ENCODE measurements at places on chromosomes 4 and X.

- no peak for DNase-seq
Measured at GRCh38 chr4:181138116-181138515, 1105.1 kb upstream of the TENM3 start.

- no peak for DNase-seq
Measured at GRCh38 chr4:184680698-184681097, 31.2 kb downstream of the PRIMPOL start.

GRCh38 chr4:154566639-154567204 lies 3.9 kb downstream of the FGB start:
- DNase-seq = no peak

DNA sequence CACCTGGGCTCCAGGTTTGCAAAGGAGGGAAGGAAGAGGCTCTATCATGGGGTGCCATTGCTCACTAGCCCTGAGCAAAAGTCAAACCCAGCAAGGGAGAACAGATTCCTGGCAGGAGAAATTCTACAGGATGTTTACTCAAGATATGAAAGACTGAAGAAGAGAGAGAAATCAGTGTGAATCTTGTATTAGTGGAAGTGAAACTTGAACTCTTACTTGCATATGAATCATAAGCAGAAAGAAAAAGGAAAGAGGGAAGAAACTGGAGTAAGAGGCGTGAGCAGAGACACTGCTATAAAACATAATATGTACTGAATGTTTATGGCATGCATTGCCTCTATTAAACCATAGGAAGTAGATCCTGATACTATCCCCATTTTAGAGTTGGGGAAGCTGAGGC lies 60.9 kb downstream of the C4orf46 start:
- no peak for DNase-seq

GRCh38 chr4:113684534-113685091 lies 76.9 kb downstream of the CAMK2D start:
- DNase-seq = no peak

DNA sequence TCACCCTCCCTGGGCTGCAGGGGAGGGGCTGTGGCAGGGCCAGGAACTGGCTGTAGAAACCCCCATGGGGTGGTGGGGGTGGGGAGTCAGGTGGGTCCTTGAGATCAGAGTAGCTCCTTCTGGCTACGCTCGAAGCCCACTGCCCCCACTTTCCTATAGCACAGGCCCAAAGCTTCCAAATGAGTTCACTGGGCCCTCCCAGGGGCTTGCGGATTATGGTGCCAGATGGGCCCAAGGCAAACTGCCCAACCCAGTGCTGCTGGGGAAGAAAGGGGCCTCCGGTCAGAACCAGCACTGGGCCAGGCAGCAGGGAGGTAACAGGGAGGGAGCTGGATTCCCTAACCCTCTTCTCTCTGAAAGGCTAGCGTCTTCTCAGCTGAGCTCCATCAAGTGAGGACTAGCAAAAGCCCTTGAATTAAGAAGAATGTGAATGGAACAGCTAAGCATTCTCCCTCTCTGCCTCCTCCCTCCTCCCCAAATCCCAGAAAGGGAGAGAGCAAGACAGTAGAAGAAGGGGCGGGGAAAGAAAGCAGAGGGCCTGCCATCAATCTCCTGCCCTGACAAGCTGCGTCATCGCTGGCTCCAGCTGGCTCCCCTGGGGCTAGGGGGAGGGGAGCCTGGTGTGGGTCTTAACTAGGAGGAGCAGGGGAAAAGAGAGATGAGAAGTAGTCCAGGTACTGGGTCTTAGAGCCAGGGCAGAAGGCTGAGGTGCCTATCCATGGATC lies 34.7 kb downstream of the FRMPD3 start:
- no peak for DNase-seq

GRCh38 chr4:27474691-27475090 lies 614.0 kb downstream of the STIM2 start:
- DNase-seq = no peak

- no peak for DNase-seq
Measured at GRCh38 chrX:123121241-123121640, 62.8 kb upstream of the GRIA3 start.

DNA sequence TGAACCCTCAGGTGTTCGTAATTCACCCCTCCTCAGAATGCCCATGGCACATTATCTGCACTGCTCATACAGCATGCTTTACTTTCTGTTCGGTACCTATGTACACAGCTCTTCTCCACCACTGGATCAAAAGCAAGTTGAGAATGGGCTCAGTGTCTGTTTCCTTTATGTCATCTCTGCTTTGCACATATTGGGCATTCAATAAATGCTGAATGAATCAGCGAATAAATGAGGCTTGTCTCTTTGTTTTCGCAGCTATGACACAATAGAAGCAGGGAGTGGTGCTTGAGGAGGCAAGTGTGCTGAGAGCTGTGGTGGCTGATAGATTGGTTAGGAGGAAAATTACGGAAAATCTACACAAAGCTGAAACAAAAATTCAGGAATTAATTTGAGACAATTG lies 109.1 kb upstream of the VMA21 start:
- no peak for DNase-seq

DNA sequence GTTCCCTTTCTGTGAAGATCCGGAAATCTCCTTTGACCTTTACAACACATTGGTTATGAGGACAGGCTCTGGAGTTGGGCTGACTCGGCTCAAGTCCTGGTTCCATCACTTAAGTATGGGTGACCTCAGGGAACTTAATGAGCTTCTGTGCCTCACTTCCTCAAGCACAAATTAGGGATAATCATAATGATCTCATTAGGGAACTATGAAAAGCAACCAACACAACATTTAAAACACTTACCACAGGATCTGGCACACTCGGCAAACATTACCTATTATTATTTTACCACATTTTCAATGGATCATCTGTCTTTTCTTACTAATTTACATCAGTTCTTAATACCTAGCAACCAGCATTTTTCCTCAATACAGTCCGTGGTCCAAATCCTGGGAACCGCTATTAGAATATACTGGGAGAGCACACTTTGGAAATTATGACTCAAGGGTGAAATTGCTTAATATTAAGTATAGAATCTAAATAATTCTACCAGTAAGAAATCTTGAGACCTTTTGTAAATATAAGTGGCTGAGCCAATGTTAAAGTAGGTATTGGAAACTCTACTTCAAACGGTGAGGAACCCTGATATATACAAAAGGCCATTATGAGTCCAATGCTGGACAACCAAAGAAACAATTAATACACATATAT lies 19.6 kb downstream of the ADGRA3 start:
- DNase-seq = no peak

GRCh38 chr4:67436742-67437141 lies 108.6 kb downstream of the CENPC start:
- DNase-seq = no peak

GRCh38 chr4:139208404-139208945 lies 31.5 kb upstream of the ELF2 start:
- DNase-seq = no peak

GRCh38 chr4:62881210-62881609 lies 1528.0 kb downstream of the TECRL start:
- no peak for DNase-seq

- no peak for DNase-seq
Measured at GRCh38 chr4:67928546-67928945, 34.7 kb downstream of the TMPRSS11A start.

DNA sequence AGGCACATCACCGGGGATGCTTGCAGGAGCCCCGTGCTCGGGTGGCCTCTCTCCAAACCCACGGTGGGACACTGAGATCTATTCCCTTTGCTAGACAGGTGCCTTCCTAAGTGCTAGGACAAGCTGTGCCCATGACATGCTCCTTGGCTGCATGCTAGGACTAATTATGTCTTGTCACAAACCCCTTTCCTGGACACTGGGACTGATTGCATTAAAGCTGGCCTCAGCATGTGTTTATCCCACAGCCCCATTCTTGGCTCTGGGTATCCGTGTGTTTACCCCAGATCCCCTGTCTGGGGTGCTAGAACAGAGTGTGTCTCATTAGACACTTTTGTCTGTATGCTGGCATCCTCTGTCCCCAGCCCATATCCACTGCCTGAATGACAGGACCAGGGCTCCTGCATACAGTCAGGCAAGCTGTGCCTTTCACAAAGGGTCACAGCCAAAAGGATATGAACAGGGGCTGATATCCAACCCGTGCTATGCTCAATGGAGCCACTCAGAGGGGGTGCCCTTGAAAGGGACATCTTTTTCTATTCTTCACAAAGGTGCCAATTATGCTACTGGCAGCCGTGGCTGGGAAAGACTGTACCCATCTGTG lies 9.2 kb upstream of the IQSEC2 start:
- no peak for DNase-seq

GRCh38 chr4:164765833-164766232 lies 11.9 kb downstream of the SMIM31 start:
- DNase-seq = no peak

GRCh38 chr4:101367201-101367600 lies 19.9 kb upstream of the PPP3CA start:
- DNase-seq = no peak

DNA sequence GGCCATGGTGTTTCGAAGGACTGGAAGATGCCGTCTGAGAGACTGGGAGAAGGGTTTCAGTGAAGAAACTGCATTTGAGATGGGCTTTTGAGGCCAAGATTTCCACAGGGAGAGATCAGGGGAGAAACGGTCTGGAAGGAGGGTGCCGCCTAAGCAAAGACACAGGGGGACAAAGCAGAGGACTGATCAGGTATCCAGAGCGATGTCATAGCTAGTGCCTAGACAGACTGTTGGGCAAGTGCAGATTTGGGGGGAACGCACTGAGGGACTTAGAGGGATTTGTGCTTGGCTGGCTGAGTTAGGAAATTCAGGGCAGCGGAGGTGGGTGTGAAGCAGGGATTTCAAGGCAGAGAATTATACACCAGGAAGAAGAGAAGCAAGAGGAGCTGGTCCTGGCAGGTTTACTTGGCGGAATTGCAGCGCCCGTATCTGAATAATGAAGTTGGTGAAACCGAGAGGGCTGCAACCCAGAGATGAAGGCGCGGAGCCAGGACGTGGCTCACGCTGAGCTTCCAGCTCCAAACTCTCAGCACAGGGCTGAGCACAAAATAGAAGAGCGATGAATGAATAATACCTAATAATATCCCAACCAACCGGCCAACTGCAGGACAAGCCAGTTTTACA lies 106.9 kb downstream of the MAML3 start:
- DNase-seq = no peak

Data from activated naive CD4-positive, alpha-beta T cell treated with anti-CD3 and anti-CD28 coated beads, Interleukin-2, amount 10 ng/mL, durations not matched to agents 7 days and 5 days (primary cell).